ENCODE measurements at places on chromosomes 7 and 10.
A peak's percentile ranks its signal among the peaks of the same experiment; 100 is the strongest.

- DNase-seq, result no peak
Observed at GRCh38 chr10:80713398-80713928, 175.8 kb downstream of the SH2D4B start.

DNA sequence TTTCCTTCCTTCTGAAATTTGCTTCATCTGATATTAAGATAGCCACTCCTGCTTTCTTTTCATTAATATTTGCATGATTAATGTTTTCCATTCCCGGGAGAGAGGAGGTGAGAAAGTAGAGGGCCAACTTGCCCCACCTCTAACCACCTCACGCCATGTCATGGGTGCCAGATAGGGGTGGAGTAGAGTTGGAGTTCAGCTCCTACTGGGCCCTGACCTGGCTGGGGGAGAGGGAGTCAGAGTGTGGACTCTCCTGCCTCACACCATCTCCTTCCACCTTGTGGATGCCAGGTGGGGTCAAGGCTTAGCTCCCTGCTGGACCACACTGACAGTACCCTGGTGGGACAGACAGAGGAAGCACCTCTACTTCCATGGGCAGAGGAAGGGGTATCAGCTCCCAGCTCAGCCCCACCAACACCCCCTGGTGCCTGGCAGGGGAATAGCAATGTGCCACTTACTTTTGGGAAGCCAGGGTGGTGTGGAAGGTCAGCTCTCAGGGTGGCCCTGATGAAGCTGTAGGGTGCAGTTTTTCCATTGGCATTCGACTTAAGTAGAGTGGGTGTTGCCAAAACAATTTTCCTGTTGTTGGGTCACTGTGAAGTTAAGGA, 28.0 kb downstream of the CHST12 start:
- no peak for DNase-seq

- no peak for DNase-seq
Observed at GRCh38 chr10:97200616-97201015, 14.9 kb upstream of the SLIT1 start.

DNA sequence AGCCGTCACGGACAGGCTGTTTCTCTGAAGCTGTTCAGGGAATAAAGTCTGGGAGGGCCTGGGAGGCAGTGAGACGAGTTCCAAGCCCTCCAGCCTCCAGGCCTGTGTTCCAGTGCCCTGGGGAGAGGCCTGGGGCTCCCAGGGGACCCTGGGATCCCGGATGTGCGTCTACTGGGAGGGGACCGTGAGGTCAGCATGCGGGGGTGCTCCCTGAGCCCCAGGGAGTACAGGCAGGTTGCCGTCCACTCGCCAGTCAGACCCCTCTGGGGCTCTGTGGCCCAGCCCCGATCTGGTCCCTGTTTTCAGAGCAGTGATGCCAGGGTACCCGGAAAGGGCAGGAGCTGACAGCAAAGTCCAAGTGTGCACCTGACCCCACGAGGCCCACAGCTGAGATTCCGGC, 80.9 kb upstream of the DNAAF5 start:
- DNase-seq, result no peak

GRCh38 chr7:27117887-27118491, 12.6 kb downstream of the HOXA4 start:
- DNase-seq, result peak; percentile 39

DNA sequence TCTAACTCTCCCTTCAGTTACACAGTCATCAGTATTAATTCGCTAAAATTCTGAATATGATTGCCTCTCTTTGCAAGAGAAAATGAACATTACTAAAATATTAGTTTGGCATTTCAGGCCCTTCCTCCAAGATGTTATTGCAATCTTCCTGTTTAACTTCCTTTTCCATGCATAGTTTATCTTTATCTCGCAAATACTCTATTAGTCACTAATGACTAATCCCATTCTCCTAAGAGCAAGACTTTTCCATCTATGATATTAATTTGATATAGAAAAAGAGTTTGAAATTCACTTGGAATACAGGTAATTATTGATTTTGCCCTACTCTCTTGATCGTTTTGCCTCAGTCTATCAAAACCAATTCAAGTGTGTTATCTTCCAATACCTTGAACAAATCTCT, 41.8 kb upstream of the SEMA3A start:
- peak; percentile 61 for DNase-seq

DNA sequence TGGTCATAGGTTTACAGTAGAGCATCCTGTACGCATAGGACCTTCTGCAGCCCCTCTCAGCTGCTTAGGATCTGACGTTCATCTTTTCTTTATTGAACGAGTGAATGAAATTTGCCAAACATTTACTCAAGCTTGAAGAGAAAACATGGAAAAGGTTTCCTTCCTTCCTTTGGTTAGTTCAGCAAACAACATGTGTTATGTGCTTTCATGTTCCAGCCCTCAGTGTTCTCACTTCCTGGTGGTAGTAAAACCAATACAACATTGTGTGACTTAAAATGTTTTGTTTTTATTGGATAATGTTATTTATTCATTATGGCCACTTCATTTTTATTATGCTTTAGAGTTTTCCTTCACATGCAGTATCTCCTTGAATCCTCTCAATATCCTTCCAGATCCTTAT, 1.4 kb upstream of the CDCA7L start:
- no peak for DNase-seq

- DNase-seq, result no peak
Observed at GRCh38 chr7:11570922-11571550, 261.0 kb downstream of the THSD7A start.

- DNase-seq, result no peak
Observed at GRCh38 chr10:47303105-47303504, 3.1 kb downstream of the GDF10 start.

GRCh38 chr7:102138676-102139075, 148.0 kb upstream of the SH2B2 start:
- no peak for DNase-seq

DNA sequence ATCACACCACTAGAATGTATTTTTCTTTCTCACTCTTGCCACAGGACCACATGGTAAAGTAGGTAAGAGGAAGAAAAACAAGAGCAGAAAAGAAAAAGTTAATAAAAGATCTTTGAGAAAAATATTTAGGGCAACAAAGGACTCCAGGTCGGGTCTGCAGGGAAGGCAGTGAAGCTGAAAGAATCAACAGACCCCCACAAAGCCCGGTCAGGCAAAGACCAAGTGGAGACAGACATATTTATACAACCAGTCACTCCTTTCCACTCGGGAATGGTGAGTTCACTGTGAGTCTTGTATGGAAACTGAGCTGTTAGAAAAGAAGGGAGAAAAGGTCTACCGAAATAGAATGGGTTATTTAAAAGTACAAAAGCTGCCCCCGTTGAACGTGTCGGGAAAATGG, 28.0 kb downstream of the RSU1 start:
- no peak for DNase-seq

DNA sequence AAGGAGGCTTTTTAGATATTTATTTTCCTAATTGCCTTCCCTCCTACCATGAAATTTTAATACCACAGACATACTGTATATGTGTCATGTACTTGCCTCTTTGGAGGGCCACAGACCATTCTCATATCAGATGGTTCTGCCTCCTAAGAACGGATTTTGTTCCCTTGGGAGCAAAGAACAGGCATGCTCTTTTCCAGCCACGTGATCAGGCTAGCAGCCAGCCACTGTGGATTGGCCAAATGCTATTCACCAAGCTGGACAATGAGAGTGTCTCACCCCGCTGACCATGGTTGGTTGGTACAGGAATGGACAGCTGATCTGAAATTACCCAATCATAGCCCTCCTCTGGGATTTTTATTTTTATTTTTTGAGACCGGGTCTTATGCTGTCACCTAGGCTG, 21.5 kb upstream of the CRHR2 start:
- no peak for DNase-seq

- DNase-seq, result no peak
Observed at GRCh38 chr10:35559416-35559815, 45.7 kb upstream of the GJD4 start.

- no peak for DNase-seq
Observed at GRCh38 chr10:23975431-23975830, 233.5 kb upstream of the KIAA1217 start.

GRCh38 chr10:93438613-93439253, 43.4 kb downstream of the MYOF start:
- peak; percentile 91 for DNase-seq

DNA sequence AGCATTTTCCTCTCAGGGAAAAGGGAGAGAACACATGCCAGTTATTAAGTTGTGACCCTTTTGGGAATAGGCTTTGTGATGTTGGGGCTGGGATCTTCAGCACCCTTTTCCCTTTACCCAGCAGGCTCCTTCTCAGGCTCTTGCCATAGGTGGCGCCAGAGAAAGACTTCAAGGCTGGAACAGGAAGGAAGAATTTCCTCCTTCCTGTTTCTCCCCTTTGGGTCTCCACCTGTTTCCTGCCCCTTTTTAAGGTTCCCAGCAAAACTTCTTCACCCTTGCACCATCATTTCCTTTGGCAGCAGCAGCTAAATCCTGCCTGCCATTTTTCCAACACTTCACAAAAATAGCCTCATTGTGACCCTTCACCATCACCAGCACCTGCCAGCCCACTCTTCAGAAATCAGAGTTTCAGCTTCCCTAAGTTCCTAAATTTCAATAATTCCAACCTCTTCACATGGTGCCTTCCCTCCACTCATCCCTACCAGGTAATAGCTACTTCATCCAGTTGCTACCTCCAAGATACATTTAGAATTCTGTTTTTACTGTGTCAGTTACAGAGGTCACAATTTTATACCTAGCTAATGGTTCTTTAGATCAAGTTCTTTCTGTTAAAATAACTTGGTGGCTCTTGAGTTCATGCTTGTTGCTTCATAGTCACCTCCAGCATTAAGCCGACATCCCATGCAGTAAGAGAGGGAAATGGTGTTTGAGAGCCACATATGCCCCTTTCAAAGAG, 22.4 kb upstream of the FOXK1 start:
- DNase-seq, result no peak

GRCh38 chr10:14648005-14648765, 126.5 kb downstream of the FAM107B start:
- DNase-seq, result peak; percentile 82
